ENCODE measurements at places on chromosomes 3 and 15. TPM values are rescaled to one million over a fixed set of nuclear protein-coding genes. Genes with fewer than 3 reads are reported as not detected.

Gene HDC
- total RNA-seq, result 4.0 TPM

GRCh38 chr3:52880474-52880873, 16.9 kb downstream of the STIMATE start:
- peaks cover 3% of the 10 kb centered on the region for H3K4me1 ChIP-seq
- H3K27ac ChIP-seq, result no peak overlapping the region
- DNase-seq, result no peak
- H3K4me3 ChIP-seq, result no peak overlapping the region
- no peaks in the 10 kb centered on the region for H3K27me3 ChIP-seq

DNA sequence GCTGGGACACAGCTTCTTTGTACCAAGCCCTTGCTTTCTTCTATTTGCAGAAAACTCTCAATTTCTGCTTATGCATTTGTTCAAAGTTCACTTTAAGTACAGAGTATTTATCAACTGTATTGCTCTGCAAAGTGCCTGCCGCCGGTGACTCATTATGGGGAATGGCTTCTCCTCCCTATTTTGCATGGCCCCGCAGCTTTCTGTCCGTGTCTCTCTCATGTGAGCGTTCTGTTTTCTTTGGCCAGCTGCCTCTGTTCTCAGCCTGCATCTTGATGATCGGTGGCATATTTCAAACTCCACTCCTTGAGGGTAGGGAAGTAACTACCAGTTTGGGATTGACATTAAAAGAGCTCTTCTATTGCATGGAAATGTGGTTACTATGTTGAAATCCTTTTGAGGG, 28.6 kb upstream of the ST8SIA2 start:
- no peaks in the 10 kb centered on the region for H3K36me3 ChIP-seq
- H3K27ac ChIP-seq, result no peak overlapping the region
- no peaks in the 10 kb centered on the region for H3K27me3 ChIP-seq

DNA sequence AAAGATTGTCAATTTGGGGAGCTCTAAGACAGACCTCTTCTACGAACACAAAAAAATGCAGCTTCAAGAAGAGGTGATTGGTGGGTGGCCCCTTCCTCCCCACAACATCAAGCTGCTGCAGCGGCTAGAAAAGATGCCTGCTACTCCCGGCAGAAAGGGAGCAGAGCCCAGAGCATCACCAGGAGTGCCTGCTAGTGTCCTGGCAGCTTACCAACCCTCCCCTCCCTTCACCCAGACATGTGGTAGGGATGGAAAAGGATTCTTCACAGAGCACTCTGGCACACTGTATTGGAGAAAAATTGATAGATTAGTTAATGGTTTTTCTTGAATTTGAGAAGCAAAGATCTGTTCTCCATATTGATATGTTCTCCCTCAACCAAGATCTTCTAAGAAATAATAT, 10.8 kb downstream of the IP6K1 start:
- H3K27me3 ChIP-seq, result no peaks in the 10 kb centered on the region
- DNase-seq, result no peak
- no peak overlapping the region for H3K4me3 ChIP-seq

Gene CDC25A
- not detected for total RNA-seq

- no peak overlapping the region for H3K4me3 ChIP-seq
- no peaks in the 10 kb centered on the region for H3K36me3 ChIP-seq
- H3K4me1 ChIP-seq, result no peaks in the 10 kb centered on the region
Measured at GRCh38 chr3:135731546-135731945, 234.0 kb upstream of the PPP2R3A start.

Gene SLC22A14
- not detected for total RNA-seq

Gene UBAP1L
- total RNA-seq, result 11.0 TPM

Gene GXYLT2
- 32.4 TPM for total RNA-seq

DNA sequence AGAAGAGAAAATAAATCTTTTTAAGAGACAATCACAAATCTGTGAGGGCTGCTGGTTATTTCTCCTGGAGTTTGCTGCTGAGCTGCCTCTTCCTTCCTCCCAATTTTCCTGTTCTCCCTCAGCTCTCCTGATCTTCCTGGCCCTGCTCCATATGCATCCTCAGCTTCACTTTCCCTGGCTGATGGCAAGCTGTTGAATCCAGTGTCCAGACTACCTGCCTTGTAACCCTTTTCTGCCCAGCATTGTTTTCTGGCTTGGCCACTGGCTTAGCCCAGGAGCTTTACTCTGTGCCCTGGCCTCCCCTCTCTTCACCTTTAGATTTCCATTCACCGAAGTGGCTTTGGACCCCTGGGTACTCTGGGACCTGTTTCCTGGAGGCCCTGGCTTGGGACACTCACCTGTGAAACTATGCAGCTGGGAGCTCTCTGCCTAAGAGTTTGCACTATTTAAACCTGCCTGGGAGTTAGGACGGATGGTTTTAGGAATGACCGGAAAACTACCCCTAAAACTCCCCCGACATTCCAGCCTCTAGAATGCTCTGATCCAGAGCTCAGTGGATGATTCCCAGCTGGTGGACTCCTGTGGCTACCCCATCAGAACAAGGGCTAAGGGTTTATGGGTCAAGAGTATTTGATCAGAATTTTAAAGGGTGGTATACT, 90.0 kb downstream of the RBPMS2 start:
- no peaks in the 10 kb centered on the region for H3K27me3 ChIP-seq
- H3K36me3 ChIP-seq, result peaks cover 39% of the 10 kb centered on the region
- no peak overlapping the region for H3K27ac ChIP-seq
- H3K4me3 ChIP-seq, result no peak overlapping the region

DNA sequence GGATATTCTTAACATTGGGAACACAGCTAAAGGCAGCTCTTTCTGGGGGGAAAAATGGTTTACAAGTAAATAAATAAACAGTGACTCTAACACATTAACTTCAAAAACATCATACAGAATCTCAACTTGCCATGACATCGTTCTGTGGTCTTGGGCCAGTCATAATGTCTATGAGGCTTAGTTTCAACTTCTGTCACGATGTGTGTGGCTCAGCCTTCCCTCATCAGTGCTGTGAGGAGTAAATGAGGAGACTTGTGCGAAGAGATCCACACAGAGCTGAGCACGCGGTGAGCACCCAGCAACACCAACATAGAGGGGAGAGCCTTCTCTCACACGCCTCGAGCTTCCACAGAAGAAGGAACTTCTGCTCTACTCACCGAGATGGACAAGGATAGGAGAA, 49.0 kb downstream of the DZIP1L start:
- no peak overlapping the region for H3K4me3 ChIP-seq
- no peaks in the 10 kb centered on the region for H3K4me1 ChIP-seq
- H3K27ac ChIP-seq, result no peak overlapping the region

Gene CCR5
- 0.95 TPM for total RNA-seq

GRCh38 chr3:42631620-42632019, 21.9 kb upstream of the ZBTB47 start:
- no peak overlapping the region for H3K4me3 ChIP-seq
- no peaks in the 10 kb centered on the region for H3K4me1 ChIP-seq
- H3K27me3 ChIP-seq, result no peaks in the 10 kb centered on the region

GRCh38 chr3:25547943-25548674, 116.6 kb downstream of the TOP2B start:
- no peaks in the 10 kb centered on the region for H3K4me1 ChIP-seq
- H3K27me3 ChIP-seq, result no peaks in the 10 kb centered on the region
- H3K4me3 ChIP-seq, result no peak overlapping the region

GRCh38 chr15:63349156-63349555, 32.5 kb downstream of the CA12 start:
- no peak overlapping the region for H3K4me3 ChIP-seq
- no peaks in the 10 kb centered on the region for H3K27me3 ChIP-seq
- DNase-seq, result no peak
- H3K36me3 ChIP-seq, result no peaks in the 10 kb centered on the region

Gene EOGT
- total RNA-seq, result 148 TPM

DNA sequence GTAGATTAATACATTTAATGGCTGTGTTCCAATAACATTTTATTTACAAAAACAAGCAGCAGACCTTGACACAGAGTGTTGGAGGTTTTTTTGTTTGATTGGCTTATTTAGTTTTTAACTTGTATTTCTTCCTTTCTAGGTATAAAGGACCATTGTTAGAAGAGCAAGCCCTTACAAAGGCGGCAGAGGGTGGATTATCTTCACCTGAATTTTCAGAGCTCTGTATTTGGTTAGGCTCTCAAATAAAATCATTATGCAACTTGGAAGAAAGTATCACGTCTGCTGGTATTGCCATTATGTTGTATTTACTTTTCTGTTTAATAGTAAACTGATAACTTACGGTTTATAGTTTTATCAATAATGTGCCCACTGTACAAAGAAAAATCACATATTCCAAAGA, 10.0 kb downstream of the FAM98B start:
- H3K27ac ChIP-seq, result no peak overlapping the region
- no peaks in the 10 kb centered on the region for H3K36me3 ChIP-seq
- DNase-seq, result no peak
- H3K4me3 ChIP-seq, result no peak overlapping the region

All from thoracic aorta (tissue), 2 donors.